ENCODE measurements at places on chromosomes 2 and 18.

GRCh38 chr2:181859123-181859522 lies 32.4 kb upstream of the ITPRID2 start:
- no peak for DNase-seq

DNA sequence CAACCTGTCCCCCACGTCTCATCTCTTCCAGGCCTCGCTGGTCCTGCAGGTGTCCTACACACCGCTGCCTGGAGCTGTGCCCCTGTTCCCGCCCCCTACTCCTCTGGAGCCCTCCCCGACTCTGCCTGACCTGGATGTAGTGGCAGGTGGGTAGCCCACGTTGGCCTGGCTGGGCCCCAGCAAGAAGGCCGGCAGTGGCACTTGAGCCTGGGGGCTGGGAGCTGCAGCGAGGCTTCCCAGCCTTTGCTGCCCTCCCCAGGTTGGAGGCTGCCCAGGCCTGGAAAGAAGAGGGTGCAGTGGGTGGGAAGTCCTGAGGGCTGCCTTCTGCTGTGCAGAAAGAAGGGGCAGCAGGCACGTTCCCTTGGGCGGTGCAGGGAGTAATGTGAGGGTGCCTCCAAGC lies 58.4 kb downstream of the DYSF start:
- DNase-seq = no peak

- no peak for DNase-seq
Observed at GRCh38 chr2:11031876-11032275, 120.1 kb downstream of the KCNF1 start.

GRCh38 chr2:2392332-2392731 lies 61.3 kb upstream of the MYT1L start:
- no peak for DNase-seq

DNA sequence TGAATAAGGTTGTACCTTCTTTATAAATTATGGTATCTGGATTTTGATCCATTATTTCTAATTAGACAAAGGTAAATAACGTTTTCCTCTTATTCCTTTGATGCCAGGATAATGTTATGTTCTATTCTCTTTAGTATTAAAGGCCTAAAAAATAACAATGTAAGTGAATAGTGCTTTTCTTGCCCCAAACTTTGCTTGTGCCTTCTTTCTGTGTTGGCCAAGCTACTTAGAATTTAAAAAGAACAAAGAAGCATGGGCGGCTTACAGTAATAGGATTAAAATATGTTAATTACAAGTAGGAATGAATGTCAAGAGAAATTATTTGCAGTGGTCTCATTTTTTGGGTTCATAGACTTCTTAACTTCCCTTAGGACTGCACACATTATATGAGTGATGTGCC lies 105.0 kb upstream of the FSIP2 start:
- no peak for DNase-seq

DNA sequence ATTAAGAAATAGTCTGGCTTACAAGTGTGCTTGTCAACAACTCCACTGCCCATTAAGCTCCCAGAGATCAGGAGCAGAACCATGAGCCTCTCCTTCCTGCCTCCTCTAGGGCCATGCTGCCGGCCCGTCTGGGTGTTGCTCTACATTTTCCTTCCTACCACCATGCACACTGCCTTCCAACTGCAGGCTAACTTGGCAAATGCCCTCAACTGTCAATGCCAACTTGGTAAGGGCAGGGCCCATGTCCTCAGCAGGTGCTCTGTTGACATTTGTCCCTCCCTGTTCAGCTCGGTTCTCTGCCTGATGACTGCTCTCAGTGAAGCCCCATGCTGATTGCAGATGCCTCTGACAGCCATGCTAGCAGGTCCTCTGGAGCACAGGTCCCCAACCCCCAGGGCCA lies 345.2 kb downstream of the ALK start:
- no peak for DNase-seq

GRCh38 chr18:68738564-68738963 lies 23.7 kb upstream of the TMX3 start:
- DNase-seq = no peak

DNA sequence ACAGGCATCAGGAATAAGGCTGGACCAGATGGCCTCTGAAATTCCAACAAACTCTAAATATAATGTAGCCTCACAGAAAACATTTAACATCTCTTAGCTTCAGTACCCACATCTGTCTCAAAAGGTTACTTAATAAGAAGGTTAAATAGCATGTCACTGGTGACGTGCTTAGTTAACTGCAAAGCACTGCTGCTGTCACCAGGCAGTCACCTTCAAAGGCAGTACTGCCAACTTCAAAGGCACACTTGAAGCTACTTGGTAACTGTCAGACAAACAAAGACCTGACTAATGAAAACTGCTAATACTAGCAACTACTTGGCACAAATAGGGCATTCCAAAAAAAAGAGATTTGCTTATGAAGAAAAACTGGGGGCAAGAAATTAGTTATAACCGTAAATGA lies 36.2 kb downstream of the EPG5 start:
- no peak for DNase-seq

DNA sequence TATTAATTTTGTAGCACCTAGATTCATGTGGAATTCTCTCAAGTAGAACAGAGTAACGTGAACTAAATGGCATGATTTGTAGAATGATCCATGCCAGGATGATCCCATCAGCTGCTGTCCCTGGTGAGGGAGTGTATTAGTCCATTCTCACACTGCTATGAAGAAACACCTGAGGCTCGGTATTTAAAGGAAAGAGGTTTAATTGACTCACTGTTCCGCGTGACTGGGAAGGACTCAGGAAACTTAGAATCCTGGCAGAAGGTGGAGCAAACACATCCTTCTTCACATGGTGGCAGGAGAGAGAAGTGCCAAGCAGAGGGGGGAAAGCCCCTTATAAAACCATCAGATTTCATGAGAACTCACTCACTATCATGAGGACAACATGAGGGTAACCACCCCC lies 312.6 kb downstream of the PTPRM start:
- no peak for DNase-seq

GRCh38 chr2:63488118-63488713 lies 100.1 kb downstream of the WDPCP start:
- peak; percentile 45 for DNase-seq

DNA sequence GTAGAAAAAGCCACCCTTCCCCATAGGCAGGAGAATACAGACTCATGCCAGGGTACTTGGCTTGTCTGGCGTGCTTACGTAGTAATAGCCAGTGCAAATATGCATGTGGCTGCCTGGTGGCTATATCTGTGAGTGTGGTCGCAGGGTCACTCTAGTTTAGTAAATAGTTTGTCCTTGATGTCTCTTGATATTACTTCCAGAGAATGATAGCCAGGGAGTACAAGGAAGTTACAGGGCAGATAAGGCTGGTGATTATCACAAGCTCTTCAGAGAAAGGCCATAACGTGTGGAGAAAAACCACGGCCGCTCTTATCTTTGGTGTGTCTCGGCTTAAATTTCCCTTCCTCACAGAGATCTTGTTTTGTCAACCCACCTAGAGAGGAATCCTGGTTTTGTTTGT lies 54.3 kb upstream of the SLC39A10 start:
- DNase-seq = no peak

GRCh38 chr18:36420826-36421225 lies 123.3 kb downstream of the FHOD3 start:
- no peak for DNase-seq

- DNase-seq = no peak
Observed at GRCh38 chr18:2642771-2643170, 12.8 kb upstream of the SMCHD1 start.

- no peak for DNase-seq
Observed at GRCh38 chr2:174011796-174012195, 46.6 kb upstream of the SP3 start.

- no peak for DNase-seq
Observed at GRCh38 chr2:15657759-15658158, 66.1 kb downstream of the DDX1 start.

DNA sequence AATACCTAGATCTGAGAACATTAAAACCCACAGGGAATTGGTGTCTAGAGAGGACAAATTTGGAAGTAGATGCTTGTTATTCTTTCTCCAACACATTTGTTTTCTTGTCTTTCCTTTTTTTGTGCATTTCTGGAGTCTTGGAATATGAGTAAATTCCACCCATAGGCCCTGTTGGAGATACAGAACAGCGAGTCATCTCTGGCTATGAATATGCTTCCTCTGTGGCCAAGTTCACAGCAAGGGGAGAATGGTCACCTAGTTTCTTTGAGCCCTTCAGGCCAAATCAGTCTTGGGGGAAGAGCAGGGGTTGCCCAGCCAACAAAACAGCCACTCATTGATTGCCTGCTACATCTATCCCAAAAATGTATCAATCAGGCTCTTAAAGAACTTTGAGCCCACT lies 31.3 kb downstream of the SP140L start:
- no peak for DNase-seq

DNA sequence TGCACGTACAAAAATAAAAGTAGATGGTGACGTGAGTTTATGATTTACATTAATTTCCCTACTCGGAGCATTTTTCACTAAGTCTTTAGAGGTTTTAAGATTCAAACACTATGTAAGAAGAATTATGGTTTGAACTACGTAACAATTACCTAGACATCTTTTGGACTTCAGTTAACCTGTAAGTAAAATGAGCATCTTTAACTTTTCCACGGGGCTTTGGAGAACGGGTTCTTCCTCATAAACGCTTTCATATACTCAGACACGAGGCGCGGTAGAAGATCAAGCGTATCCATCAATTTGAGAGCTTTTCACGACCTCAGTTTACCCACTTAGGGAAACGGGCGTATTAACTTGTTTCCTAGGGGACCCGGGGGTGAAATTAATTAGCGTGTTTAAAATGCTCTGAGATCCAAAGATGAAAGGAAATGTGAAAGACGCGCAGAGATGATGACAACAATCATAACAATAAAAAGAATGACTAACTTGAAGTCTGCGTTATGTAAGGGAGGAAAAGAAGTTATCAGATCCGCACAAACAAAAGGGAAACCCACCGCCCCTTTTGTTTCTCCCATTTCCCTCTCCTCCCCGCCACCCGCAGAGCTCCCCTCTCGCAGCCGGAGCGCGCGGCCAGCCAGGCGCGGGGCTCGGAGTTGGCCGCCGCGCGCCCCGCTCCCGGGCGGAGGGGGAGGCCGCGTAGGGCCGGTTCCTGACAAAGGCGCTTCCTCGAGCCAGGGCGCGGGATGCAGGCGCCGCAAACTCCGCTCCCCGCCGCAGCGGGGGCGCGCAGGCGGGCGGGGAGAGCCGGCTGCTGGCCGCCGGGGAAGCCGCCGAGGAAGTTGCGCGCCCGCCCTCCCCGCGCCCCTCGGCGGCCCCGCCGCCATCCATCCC lies 807 bp downstream of the PELI1 start:
- peak; percentile 67 for DNase-seq

GRCh38 chr18:903701-904100 lies 970 bp upstream of the ADCYAP1 start:
- peak; percentile 51 for DNase-seq

GRCh38 chr2:133574620-133575019 lies 6.4 kb upstream of the NCKAP5 start:
- DNase-seq = no peak

DNA sequence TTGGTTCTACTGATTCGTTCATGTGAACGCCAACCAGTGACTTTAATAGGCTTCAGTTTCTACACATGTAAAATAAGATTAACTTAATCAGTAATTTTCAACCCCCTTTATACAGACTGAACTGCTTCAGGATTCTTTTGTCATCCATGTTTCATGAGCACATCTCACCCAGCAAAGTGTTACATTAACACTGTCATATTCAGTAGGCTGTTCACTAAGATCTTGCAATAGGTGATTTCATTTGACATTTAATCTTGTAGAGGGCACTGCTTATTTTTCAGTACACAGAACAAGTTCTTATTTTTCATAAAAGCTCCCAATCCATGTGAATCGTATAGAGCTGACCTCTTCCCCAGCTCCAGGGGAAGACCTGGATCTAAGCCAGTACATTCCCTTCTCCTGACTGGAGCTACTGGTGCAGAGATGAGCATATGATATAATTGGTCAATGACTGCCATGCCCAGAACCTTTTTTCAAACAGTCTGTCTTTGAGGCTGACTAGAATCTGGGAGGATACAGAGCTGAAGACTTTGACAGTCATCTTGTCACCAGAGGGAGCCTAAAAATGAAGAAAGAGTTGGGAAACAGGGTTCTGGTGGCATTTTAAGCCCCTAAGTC lies 72.2 kb upstream of the CHRNA1 start:
- no peak for DNase-seq

- no peak for DNase-seq
Observed at GRCh38 chr2:3563521-3563976, 5.4 kb upstream of the RNASEH1 start.

GRCh38 chr2:9154061-9154460 lies 52.6 kb upstream of the ASAP2 start:
- DNase-seq = no peak

GRCh38 chr2:84435345-84436025 lies 23.6 kb downstream of the SUCLG1 start:
- no peak for DNase-seq

DNA sequence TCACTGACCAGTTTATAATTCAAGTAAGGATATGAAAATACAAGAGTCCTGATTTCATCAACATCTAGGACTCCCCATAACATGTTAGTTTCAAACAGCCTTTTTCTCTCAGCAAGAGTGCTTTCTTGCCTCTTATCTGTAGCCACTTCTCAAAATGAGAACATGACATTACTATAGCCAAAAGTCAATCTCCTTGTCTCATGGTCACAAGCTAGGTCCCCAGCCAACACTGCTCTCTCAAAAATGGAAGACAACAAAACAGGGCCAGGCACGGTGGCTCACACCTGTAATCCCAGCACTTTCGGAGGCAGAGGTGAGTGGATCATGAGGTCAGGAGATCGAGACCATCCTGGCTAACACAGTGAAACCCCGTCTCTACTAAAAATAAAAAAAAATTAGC lies 15.8 kb downstream of the CLASP1 start:
- no peak for DNase-seq

DNA sequence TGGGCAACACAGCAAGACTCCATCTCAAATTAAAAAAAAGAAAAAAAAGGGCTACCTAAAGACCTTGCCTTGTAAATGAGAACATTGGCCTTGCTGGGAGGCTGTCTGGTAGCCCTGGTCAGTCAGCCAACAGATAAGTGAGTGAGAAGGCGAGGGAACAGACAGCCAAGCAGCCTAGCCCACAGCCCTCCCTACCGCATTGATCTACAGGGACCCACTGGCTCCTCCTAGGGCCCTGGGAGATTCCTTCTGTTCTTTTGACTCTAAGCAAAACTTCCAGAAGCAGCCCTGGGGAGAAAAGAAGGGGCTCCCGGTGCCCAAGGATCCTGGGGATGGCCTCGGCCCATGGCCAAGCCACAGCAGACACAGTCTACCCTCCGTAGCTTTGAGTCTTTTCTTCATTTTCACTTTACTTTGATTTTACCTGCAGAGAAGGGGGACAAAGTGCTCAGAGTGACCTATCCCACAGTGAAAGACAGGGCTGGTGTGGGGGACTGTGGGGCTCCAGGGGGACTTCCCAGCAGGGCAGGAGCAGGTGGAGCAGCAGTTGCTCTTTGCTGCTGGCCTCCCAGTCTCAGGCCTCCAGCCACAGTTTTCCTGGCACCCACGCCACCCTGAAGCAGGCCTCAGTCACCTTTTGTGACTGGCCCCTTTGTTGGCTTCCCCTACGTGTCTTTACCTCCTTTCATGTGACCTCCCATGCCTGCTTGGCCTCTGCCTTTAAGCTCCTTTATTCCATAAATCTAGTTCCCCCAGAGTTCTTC lies 5.1 kb downstream of the CEP68 start:
- DNase-seq = no peak

- DNase-seq = no peak
Observed at GRCh38 chr2:16241166-16242160, 301.1 kb downstream of the MYCN start.

- no peak for DNase-seq
Observed at GRCh38 chr18:72063001-72063400, 481.1 kb downstream of the CBLN2 start.

GRCh38 chr18:58116818-58117217 lies 72.8 kb downstream of the NEDD4L start:
- DNase-seq = no peak

GRCh38 chr2:184646593-184646992 lies 48.3 kb downstream of the ZNF804A start:
- no peak for DNase-seq

Data from NB4 (cell line).